ENCODE measurements at places on chromosomes 3 and 15.

DNA sequence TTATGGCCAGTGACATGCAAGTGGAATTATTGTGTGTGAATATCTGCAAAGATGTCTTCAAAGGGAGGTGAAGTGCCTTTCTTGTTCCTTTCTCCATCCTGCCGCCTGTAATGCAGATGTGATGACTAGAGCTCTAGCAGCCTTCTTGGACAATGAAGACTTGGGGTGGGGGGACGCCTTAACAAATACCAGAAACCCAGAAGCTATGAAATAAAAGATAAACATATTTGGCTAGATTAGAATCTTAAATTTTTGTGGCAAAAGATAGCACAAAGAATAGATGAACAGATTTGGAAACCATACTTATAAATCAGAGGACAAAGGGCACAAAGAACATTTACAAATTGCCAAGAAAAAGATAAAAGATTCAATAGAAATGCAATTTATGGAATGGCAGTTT is 56.1 kb downstream of the AMOTL2 start:
- no peak for DNase-seq

- no peak for DNase-seq
These were observed 505.3 kb upstream of the NR2F2 start for GRCh38 chr15:95825208-95825607.

DNA sequence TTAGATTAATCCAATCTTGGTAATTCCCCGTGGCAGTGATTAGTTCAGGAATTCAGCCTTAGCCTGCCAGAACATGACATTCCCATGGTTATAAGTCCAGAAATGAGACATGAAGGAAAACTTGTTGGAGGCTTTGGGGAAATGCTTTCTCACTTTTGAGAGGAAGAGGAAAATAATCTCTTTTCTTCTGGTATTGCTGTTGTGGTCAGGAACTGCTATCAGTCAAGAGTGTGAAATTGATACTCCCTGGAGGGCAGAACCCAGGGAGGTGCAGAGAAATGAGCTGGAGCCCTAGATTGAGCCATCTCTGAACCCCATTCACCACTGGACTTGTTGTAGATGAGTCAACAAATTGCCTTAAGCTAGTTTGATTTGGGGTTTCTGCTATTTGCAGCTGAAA is 38.6 kb upstream of the APH1B start:
- DNase-seq = no peak

GRCh38 chr3:168417016-168417415 is 321.3 kb upstream of the GOLIM4 start:
- no peak for DNase-seq

- DNase-seq = no peak
These were observed 94.1 kb upstream of the SKOR1 start for GRCh38 chr15:67731112-67731721.

GRCh38 chr3:175535351-175535750 is 676.2 kb downstream of the NAALADL2 start:
- no peak for DNase-seq

- no peak for DNase-seq
These were observed 18.6 kb downstream of the NEK4 start for GRCh38 chr3:52752045-52752660.

GRCh38 chr15:73844356-73844755 is 29.0 kb upstream of the TBC1D21 start:
- DNase-seq = no peak

DNA sequence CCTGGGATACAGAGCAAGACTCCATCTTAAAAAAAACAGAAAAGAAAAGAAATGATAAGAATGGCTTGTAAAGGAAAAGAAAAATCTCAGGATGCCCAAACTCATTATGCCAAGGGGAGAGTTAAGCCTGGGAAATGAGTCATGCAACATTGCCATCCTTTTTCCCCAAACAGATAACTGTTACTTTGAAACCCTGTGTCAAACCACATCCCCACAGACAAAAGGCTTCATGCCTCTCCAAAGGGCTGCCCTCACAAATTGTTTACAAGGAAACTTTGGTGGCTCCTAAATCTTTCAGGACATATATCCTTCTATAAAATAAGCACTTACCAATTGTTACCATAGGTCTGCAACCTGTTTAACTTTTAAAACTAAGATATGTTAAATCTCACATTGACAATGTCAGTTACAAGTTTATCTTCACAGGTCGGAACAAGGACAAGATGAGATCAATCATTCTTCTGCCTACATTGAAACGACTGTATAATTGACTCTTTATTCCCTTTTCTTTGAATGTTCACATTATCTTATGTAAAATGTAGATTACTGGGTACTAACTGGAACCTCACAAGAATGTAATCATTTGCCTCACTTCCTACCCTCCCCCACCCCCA is 18.6 kb upstream of the SENP7 start:
- DNase-seq = no peak
